Stimulated activated CD4-positive, alpha-beta T cell treated with anti-CD3 and anti-CD28 coated beads, TNF-alpha, amount 100 ng/mL, for 48 hours (primary cell): ENCODE measurements at places on chromosomes 1 and 21.

DNA sequence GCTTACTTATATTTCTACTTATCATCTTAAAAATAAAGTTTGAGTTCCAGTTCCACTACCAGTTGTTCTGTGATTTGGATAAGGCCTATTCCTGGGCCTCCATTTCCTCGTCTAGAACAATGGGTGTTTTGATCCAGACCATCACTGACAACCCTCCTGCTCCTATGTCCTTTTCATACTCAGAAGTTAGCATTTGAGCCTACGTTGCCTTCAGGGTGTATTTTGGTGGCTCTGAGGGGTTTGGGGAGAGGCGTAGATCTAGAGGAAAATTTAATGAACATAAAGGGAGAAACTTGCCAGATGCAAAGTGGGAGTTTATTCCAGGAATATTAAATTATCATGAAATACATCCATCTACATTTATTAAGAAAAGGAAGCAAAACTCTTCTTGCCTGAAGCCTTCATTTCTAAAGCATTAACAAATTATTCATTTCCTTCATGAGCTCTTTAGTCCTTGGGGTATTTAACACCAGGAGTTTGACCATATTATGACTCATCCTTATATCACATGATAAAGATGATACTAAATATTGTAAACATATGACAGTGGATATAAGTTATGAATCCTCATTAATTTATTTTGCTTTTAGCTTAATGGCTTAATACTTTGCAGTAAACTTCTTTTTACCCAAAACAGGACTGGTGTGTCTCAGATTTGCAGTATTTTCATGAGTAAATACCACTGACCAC is 47.2 kb upstream of the SYT14 start:
- DNase-seq = no peak

DNA sequence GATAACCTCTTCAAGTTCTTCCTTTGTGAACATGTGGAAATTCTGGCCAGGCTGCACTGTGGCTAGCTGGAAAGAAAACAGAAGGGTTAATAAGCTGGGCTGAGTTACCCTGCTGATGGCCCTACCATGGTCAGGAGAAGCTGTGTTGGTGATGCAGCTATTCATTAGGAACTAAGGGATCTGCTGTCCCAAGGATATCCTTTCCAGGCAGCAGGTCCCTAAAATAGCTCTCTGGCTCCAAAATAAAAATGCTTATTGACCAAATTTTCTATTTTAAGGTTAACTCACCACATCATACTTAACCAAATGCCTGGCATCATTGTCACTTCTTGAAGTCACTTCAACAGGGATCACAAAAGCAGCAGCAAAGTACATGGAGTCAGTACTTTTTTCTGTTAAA is 4.3 kb upstream of the SORT1 start:
- no peak for DNase-seq

GRCh38 chr1:233587958-233588799 is 25.7 kb upstream of the KCNK1 start:
- no peak for DNase-seq

DNA sequence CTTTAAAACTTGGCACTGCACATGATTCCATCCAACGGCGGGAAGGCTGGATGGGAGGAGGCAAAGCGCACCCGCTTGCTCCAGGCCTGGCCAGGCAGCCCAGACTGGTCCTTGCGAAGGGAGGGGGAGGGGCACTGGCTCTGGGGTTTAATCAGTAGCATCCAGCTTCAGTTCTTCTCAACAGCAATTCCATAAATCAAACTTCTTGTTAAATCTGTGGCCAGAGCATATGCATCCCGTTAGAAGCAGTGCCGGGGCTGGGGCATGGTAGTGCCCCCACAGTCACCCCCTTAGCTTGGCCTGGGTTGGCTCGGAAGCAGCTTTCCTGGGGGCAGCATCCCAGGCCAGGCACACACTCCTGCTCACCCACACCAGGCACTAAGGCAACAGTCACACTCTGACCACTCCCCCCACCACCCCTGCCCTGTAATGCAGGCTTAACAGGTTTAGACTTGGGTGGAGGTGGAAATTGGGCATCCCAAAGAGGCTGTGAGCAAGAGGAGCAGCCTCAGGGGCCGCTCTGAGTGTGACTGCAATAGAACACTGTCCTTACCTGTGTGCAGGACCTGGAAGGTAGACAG is 94.1 kb upstream of the CASZ1 start:
- DNase-seq = no peak

DNA sequence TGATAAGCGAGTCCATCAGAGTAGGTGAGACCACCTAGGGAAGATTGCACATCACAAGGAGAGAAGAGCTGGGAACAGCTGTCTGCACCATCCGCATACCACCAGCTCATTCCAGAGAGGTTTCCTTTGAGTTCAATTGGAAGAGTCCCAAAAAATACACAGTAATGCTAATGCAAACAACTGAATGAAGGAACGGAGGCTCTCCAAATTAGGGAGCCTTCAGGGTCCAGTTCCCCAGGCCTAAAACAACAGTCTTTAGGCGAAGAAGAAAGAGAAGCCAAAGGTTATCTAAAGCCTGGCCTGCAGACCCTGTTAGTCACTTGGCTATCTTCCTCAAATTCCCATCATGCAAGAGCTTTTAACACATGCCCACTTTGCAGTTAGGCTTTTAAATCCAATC is 246.4 kb downstream of the PBX1 start:
- DNase-seq = no peak
